Kidney glomerular epithelial cell (primary cell): ENCODE measurements at places on chromosomes 2 and 18.

DNA sequence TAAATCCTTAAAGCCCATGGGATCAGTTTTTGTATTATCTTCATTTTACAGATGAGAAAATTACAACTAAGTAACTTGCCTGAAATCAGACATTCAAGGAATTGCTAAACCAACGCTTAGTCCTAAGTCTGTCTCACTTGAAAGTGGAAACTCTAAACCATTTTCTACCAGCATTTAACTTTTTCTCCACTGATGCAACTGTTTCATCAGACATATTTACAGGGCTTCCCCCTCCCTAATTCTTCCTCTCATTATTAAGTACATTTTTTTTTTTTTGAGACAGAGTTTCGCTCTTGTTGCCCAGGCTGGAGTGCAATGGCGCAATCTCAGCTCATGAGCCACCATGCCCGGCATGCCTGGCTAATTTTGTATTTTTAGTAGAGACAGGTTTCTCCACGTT, 88.6 kb downstream of the ACVR1C start:
- no peak for DNase-seq

DNA sequence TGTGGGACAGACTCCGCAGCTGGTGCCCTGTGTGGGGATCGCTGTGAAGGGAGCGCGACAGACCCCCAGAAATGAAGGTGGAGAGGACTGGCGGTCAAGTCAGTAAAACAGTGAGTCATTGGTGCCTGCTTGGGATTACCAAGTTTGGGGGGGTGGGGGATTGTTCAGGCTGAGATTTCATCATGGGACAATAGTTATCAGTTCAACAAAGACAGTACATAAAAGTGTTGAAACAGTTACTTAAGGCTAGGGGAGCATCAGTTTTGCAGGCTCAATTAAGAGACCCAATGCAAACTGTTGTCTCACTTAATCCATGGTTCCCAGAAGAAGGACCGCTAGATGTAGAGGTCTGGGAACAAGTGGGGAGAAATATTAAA, 42.4 kb upstream of the PDK1 start:
- no peak for DNase-seq

GRCh38 chr2:241432824-241433448, 75.4 kb downstream of the STK25 start:
- DNase-seq, result no peak

DNA sequence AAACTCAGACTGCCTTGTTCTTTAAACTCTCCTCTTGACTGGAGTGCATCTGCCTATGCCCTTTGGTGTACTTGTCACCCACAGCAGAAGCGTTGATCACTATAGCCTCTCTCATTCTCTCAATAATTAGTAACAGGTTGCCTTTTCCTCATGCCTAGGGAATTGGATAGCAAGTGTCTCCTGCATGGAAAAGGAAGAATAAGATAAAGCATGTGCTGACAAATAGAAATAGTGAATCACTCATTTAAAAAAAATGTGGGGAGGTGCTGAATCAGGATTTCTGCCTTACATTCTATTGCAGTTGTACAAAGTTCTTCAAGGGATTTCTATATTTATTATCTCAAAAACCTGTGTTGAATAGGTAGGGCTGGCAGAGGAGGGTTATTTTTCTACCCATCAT, 323.0 kb downstream of the TXNL1 start:
- DNase-seq, result peak; percentile 29

- DNase-seq, result no peak
Observed at GRCh38 chr2:25832897-25833296, 45.4 kb downstream of the ASXL2 start.
